T-helper 9 cell (primary cell): ENCODE measurements at places on chromosomes 5 and 9.

DNA sequence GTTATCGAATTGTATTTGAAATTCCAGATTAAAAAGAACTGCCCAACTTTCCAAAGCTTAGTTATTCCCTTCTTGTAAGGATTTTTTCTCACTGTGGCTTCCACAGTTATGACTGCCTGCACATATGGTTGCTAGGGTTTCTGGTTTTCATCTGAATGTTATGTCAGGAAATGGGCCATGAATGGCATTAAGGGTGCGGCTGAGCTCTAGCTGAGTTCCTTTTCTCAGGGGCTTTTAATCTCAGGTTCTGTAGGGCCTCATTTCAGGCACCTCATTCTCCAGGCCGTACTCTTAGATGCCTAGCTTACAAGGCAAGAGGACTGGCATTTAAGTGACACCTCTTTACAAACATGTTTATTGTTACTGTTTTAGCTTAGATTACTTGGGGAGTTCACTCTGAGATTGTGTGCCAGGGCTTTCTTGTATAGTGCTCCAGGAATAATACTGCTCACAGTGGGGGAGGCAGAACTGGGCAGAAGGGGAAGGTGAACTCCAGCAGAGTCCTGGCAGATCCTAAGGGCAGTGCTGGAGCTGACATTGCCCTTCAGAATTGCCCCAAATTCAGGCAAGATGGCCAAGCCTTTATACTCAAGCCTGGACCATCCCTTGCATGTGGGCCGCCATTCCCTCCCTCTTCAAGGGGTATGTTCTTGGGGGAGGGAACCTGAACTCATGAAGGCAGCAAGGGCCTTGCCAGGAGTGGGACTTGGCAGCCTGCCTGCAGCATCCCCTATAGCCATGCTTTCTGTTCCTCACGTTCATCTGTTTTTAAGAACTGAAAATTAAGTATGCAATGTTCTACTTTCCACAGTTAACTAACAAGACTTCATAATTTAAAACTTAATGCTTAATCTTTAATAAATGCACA lies 111.5 kb downstream of the KDM4C start:
- DNase-seq, result no peak

- DNase-seq, result no peak
These were observed 6.3 kb downstream of the MRPL36 start for GRCh38 chr5:1793301-1793740.

GRCh38 chr5:90289837-90290236 lies 119.7 kb downstream of the CETN3 start:
- no peak for DNase-seq

GRCh38 chr5:155689406-155689805 lies 637.6 kb upstream of the SGCD start:
- DNase-seq, result no peak

DNA sequence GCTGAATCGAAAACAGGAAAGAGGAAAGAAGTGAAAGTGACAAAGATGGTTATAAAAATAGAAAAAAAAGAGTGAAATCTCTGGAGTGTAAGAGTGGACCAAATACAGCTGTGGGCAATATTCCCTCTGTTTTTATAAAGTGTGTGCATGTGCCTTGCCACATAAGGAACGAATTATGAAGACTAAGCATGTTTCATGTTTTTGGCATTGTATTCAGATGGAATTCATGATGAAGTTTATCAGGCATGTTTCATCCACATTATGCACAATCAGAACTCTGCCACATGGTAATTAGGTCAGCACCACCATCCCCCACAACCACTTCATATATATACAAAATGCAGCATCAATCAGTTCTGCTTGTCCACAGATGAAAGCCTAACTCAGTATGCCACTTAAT lies 348.0 kb downstream of the ZNF608 start:
- DNase-seq, result no peak

- DNase-seq, result no peak
These were observed 204.5 kb downstream of the DENND1A start for GRCh38 chr9:123725389-123725788.

- DNase-seq, result no peak
These were observed 13.7 kb downstream of the DOCK2 start for GRCh38 chr5:169650701-169651331.

GRCh38 chr9:131630205-131630831 lies 85.0 kb downstream of the PRRT1B start:
- no peak for DNase-seq

DNA sequence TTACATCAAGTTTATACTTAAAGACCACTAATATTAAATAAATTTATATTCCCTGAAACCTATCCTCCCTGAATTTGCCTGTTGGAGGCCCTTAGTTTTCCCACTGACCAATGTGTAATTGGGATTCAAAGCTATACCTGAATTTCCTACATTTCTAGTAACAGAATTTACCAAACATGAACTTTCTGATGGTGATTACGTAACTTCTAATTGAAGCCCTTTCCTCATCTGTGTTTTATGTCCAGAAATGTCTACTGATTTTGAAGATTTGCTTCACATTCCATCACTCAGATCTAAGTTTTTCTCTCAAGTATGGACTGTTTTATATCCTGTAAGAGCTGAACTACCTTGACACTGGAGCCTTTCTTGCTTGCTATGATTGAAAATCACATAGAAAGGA lies 12.8 kb downstream of the ZFP62 start:
- DNase-seq, result no peak
